NCI-H1930 (cell line): ENCODE measurements at places on chromosomes 5 and 9.

DNA sequence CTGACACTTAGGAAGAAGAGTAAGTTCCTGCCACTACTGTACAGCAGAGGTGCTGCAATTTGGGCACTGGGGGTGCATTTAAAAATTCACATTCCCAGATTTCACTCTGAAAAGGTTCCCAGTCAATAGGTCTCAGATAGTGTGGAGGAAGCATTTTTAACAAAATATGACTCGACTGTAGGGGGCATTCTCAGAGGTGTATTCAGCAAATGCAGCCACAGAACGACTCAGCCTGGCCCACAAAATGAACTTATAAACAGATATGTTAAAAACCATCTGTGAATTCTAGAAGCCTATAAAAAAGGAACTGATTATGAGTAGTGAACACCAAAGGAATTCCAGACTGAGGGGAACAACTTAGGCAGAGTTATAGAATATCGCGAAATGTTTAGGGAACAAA is 31.1 kb downstream of the MLLT3 start:
- no peak for DNase-seq

DNA sequence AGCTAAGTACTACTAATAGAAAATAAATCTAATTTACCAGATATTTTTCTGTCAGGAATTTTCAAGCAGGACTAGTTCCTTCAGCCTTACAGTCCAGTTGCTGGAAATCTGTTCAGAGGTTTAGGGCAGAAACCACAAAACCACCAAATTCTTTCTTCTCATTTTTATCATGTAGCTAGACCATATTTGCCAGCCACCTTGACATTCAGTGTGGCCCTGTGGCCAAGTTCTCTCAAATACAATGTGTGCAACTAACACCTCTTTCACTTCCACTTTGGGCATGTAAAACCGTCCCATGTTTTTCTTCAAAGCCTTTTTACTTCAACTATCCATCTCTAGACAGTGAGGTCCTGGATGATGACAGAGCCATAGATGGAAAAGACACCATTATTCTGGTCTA is 1133.2 kb upstream of the CDH18 start:
- no peak for DNase-seq

- DNase-seq, result no peak
These were observed 283.3 kb upstream of the TUT7 start for GRCh38 chr9:86637515-86637914.

DNA sequence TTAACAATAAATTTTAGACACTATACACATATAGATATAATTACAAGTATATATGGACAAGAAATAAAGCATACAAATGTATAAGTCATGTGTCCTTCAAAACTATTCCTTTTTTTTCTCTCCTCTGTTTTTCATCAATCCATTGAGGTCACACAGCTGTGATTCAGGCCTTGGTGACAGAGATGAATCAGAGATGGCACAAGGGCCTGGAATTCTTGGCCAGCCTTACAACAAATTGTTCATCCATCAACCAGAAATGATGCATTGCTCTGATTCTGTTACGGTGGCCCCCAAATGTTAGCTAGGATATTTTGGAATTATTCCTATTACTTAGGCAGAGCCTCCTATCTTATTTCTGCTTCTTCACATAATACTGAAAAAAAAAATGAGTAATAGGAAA is 108.7 kb upstream of the MPDZ start:
- DNase-seq, result no peak

DNA sequence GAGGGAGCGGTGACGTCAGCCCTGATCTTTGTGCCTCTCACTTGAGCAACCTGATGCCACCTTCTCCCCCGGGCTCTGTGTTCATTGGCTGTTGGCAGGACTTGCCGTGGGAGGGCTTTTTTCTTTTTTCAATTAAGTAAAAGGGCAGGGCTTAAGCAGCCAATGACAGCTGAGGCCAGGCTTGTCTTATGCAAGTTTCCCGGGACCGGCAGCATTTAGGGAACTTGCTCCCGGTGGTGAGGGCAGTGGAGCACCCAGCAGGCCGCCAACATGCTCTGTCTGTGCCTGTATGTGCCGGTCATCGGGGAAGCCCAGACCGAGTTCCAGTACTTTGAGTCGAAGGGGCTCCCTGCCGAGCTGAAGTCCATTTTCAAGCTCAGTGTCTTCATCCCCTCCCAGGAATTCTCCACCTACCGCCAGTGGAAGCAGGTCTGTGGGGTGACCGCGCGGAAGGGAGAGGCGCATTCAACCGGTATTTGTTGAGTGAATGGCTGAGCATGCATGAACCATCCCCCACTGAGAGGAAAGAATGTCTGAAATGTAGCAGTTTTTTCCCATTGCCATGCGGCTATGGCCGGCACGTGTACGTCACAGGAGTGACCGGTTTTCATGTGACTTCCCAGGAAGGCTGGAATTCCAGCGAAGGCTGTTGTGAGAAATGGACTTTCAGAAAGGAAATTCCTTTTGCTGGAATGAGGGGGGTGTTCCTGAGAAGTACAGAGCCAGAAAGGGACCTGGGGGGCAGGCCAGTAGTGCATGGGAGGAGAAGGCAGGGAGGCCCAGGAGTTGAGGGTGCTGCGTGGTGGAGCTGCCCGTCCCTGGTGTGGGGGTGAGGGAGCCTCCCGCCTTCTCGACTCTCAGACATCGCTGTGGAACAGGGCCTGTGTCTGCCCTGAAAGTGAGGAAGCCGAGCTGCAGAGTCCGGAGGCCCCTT is 29.0 kb downstream of the PTGES2 start:
- DNase-seq, result peak; percentile 21

DNA sequence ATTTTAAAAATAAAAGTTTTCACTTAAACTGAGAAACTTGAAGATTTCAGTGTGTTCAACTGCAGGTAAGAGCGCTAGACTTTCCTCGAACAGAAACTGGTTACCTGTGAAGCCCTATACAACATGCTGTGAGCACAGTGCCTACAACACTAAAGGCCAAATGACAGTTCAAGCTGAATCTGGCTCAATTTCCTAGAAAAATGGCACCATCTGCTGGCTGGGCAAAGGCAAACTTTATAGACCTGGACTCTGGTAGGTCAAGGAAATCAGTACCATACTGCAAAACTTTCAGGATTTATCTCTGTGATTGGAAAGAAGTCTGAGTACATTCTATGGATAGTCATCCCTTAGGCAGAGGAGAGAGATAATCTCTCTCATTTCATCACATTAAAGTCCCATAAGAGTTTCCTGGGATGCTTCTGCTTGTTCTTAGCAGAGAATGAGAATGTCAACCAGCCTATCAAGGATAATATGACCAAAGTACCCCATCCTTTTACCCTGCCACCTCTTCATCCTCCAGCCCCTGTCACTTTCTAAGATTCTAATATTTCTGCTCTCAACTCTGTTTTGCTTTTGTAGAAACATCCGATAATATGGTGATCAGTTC is 31.8 kb upstream of the FOXB2 start:
- DNase-seq, result peak; percentile 36

DNA sequence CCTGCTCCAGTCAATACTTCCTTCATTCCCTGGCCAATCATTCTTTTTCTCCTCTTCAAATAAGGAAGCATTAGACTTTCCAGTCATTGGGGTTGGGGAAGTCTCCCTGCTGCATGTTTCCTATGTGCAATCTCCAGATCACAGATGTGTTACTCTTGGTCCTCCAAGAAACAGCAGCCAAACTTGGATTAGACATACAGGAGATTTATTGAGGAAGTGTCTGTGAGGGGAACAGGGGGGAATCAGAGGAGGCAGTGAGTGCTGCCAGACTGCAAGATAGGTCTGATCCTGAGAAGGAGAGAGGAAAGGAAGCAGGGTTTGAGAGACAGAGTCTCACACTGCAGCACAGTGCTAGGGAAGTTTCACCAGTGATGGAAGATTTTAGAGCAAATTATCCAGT is 40.6 kb upstream of the SLIT3 start:
- no peak for DNase-seq

- no peak for DNase-seq
These were observed 567.2 kb downstream of the SLCO4C1 start for GRCh38 chr5:101728933-101729332.

GRCh38 chr5:53616939-53617549 is 56.6 kb downstream of the NDUFS4 start:
- DNase-seq, result no peak
